ENCODE measurements at places on chromosomes 13 and 19.

- no peak for DNase-seq
These were observed 17.3 kb upstream of the CLN5 start for GRCh38 chr13:76974618-76974975.

GRCh38 chr13:112441226-112441625 lies 65.1 kb downstream of the SPACA7 start:
- no peak for DNase-seq

DNA sequence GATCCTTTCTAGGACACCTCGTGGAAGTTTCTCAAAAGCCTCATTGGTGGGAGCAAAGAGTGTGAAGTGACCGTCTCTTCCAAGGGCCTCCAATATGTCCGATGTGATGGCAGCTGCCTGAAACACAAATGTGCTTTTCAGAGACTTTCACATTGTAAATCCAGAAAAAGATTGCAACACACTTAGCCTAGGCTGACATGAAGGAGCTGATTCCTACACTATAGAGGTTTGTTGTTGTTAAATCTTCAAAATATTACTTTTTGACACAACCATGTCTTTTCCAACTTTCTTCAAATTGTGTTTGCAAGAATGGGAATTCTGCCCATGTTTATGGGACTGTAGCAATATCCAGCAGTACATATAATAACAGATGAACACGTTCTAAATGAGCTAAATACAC lies 12.4 kb downstream of the POSTN start:
- DNase-seq: no peak

- peak; percentile 24 for DNase-seq
These were observed 8.8 kb downstream of the GTPBP3 start for GRCh38 chr19:17346109-17346671.

- no peak for DNase-seq
These were observed 6.1 kb downstream of the RNF126 start for GRCh38 chr19:656751-657559.

GRCh38 chr13:48253849-48254248 lies 20.8 kb downstream of the ITM2B start:
- no peak for DNase-seq

DNA sequence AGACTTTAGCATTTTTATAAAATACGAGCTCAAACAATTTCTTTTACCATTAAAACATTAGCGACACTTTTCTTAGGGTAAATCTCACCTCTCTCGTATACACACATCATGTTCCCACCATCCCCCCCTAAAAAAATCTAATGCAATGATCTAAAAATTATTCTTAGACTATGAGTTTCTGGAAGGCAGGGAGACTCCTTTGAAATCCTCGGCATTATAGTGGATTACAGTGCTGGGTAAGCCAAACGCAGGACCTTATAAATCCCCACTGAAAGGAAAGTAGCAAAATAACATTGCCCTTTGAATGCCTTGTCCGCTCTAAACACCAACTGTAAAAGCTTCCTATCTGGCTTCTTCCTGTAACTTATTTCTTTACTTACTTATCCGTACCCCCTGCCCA lies 35.0 kb downstream of the NUFIP1 start:
- DNase-seq: no peak

- DNase-seq: no peak
These were observed 174.3 kb upstream of the NBEA start for GRCh38 chr13:34767778-34768177.

GRCh38 chr19:19062454-19063182 lies 1.2 kb upstream of the SLC25A42 start:
- no peak for DNase-seq

GRCh38 chr13:92097337-92097903 lies 699.0 kb downstream of the GPC5 start:
- no peak for DNase-seq

DNA sequence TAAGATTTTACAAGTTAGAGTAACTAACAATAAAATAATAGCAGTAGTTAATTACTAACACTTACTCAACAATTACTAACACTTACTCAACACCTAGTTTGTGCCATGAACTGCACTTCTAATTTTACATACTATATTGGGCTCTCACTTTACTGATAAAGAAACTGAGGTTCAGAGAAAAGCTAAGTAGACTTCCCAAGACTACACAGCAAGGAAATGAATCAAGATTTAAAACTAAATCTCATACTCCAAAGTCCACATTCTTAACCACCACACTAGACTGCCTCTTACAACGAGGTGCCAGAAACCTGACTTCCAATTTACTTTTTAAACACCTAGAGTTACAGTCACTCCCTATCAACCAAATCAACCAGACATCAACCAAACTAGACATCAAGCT lies 25.1 kb downstream of the RBM26 start:
- DNase-seq: no peak
